ENCODE measurements at places on chromosomes 16 and 17.
A peak's percentile ranks its signal among the peaks of the same experiment; 100 is the strongest.

DNA sequence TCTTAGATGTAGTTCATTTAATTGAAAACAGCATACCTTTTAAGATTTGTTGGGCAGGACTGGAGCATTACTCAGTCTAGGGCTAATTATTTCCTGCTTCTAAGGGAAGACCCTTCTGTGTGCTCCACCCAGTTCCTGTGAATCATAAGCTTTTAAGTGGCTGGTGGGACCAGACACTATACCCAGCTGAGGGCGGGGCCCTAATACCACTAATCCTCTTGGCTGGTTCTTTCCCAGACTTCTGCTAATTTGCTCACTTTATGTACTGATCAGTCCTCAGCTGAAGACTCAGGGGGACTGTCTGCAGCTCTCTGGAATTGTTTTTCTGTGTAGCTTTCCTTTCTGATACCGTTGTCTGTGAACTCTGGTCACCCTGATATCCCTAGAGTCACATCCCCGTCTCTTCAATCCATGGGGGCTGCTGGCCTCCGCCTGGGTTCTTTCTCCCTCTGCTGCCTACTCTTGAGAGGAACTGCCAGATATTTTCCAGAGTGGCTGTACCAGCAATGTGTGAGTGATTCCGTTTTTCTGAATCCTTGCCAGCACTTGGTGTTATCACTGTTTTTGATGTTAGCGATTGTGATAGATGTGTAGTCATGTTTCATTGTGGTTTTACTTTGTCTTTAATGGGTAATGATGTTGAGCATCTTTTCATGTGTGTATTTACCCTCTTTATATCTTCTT is 35.1 kb downstream of the MFSD11 start:
- peak; percentile 59 for DNase-seq

DNA sequence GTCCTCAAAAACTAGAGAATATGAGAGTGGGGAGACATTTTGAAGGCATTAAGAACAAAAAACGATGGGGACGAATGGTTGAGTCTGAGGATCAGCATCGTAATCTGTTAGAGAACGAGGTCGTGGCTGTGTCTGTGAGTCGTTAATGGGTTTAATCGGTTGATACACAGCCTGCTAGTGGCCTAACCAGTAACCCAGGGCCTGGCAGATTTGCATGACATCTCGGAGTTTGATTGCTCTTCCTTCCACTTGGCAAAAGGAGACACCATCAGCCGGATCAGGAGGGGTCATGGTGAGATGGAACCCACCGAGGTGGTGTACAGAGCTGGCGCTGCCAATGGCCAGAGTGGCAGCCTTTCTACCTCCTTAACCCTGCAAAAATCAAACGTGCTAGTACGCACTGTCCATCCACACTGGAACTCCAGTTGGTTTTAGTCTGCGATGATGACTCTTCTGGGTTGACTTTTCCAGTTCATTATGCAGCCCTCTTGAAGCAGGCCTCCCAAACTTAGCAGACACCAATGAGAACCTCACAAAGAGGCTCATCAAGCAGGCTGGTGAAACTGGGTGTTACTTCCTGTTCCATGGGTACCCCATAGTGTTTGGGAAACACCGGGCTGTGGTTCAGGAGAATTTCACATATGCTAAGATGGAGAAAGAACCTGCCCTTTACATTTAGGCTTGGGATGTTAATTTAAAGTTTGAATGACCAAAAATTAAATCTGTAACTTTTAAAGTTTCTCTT is 4.1 kb downstream of the HS3ST3B1 start:
- DNase-seq, result no peak

- no peak for DNase-seq
Measured at GRCh38 chr16:17301184-17301583, 169.6 kb downstream of the XYLT1 start.

GRCh38 chr16:56087626-56088025 is 103.7 kb upstream of the GNAO1 start:
- no peak for DNase-seq

GRCh38 chr17:40022497-40022896 is 7.3 kb downstream of the CSF3 start:
- DNase-seq, result no peak

- peak; percentile 83 for DNase-seq
Measured at GRCh38 chr17:39485555-39485954, 24.3 kb downstream of the CDK12 start.

- DNase-seq, result no peak
Measured at GRCh38 chr17:31856750-31857149, 2.3 kb downstream of the COPRS start.

DNA sequence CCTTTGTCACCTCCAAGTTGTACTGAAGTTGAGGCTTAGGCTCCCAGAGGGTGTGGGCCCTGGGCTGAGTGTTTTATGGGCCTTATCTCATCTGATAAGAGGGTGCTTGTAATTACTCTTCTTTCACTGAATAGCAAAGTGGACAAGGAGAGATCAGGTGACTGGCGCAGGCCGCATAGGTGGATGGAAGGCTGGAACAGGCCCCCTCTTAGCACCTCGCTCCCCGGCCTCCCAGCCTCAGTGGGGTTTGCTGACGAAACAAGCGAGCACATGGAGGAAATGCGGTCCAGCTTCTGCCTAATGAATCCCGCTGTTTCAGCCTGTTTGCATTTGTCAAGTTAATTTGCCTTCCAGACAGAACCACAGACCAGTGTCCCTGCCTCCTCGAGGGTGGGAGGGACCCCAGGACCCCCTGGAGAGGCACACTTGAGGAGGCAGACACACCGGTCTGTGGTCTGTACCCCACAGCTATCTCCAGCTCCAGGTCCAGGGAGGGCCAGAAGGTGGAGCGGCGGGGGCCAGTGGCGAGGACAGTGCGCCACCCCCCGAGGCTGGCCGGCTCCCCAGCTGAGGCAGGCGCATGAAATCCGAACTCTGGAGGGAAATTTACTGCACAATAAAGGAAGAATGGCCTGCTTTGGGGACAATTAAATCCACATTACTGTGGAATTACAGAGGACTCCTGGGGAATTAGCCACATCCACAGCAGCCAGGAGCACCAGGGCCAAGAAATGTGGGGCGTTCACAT is 123.4 kb downstream of the NTN1 start:
- DNase-seq, result no peak
